Thoracic aorta (tissue), 2 donors: ENCODE measurements at places on chromosomes 12 and 14.

DNA sequence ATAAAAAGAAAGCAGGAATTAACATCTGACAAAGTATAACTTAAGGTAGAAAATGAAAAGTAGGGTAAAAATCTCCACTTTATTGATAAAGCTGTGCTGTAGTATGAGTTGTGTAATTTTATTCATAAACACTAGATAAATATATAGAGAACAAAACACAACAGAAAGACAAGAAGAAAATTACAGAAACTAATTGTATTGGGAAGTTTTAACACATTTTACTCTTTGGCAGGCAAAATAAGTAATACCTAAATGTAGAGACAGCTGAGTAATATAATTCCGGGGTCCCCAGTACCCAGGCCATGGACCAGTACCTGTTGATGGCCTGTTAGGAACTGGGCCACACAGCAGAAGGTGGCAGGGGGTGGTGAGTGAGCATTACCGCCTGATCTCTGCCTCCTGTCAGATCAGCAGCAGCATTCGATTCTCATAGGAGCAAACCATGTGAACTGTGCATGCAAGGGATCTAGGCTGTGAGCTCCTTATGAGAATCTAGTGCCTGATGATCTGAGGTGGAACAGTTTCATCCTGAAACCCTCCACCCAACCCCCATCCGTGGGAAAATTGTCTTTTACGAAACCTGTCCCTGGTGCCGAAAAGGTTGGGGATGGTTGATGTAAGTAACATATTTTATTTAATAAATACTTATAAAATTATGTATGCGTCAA, 84.4 kb upstream of the ETV6 start:
- H3K4me1 ChIP-seq = peaks cover 17% of the 10 kb centered on the region
- H3K27ac ChIP-seq = no peak overlapping the region
- no peaks in the 10 kb centered on the region for H3K27me3 ChIP-seq
- H3K36me3 ChIP-seq = no peaks in the 10 kb centered on the region

DNA sequence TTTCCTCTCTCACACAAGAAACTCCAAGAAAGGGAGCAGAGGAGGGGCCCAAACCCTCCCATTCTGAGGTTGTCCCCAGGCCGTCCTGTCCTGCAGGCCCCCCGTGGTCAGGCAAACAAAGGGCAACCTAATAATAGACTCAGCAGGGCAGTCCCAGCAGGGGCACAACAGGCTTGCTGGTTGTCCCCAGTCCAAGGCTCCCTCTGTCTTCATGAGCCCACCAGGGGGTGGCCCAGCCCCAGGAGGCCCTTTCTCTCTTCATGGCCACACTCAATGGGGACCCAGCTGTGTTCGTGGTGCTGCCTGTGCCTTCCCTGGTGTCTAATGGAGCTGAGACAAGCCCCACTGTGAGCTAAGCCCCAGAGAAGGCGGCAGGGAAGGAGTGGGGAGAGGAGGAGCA, 359.9 kb downstream of the ADGRD1 start:
- no peak overlapping the region for H3K27ac ChIP-seq
- no peak for DNase-seq
- no peaks in the 10 kb centered on the region for H3K4me1 ChIP-seq
- H3K36me3 ChIP-seq = no peaks in the 10 kb centered on the region
- no peaks in the 10 kb centered on the region for H3K27me3 ChIP-seq

GRCh38 chr14:105315211-105315721, 718 bp downstream of the PACS2 start:
- H3K36me3 ChIP-seq = no peaks in the 10 kb centered on the region
- peak overlapping the region; percentile 94 for H3K4me3 ChIP-seq
- no peak for DNase-seq
- H3K4me1 ChIP-seq = peaks cover 39% of the 10 kb centered on the region

GRCh38 chr14:103140316-103141109, 17.3 kb downstream of the TNFAIP2 start:
- peaks cover 6% of the 10 kb centered on the region for H3K4me1 ChIP-seq
- H3K27me3 ChIP-seq = no peaks in the 10 kb centered on the region
- no peak overlapping the region for H3K27ac ChIP-seq
- no peaks in the 10 kb centered on the region for H3K36me3 ChIP-seq
- no peak overlapping the region for H3K4me3 ChIP-seq
- no peak for DNase-seq

DNA sequence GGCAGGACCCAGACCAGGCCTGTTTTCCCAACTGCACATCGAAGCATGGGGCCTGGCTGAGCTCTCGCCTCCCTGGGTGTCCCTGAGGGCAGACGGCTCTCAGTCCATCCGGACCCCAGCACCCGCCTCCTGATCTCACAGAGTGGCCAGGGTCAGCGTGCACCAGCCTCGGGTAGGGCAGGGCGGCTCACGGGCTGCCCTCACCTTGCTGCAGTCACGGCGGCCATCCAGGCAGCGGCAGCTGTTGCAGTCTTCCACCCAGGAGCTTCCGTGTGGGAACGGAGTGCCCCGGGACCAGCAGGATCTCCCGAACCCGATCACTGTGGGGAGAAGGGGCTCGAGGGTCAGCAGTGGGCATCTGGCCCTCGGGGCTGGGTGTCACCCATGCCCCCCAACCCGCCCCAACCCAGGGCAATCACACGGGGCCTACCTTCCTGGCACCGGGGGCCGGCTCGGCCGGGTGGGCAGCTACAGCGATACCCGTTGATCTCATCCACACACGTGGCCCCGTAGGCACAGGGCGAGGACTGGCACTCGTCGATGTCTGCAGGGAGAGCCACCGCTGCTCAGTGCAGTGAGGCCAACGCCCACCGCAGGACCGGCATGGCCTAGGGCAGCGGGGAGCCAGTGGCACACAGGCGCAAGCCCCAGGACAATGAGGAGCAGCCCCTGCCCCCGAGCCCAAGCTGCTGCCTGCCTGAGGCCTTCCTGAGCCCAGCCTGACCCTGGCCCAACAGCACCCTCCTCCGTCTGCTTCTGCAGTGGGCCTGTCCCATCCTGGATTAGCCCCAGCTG, 22.2 kb downstream of the JAG2 start:
- no peak overlapping the region for H3K4me3 ChIP-seq
- no peaks in the 10 kb centered on the region for H3K36me3 ChIP-seq
- no peaks in the 10 kb centered on the region for H3K27me3 ChIP-seq

DNA sequence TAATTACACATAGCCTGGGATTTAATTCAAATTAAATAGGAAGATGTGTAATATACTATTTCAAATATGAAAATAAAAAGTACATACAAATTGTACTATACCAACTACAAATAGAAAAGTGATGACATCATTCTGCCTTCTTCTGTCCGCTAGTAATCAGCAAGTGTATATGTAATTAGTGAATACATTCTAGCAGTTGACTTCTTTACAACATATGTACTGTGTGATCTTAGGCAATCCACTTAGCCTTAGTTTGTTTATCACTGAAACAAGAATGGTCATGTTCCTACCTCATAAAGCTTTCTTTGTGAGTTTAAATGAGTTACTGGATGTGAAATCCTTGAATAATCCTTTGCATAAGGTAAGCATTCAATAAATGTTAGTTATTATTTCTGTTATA, 7.8 kb upstream of the LUM start:
- no peaks in the 10 kb centered on the region for H3K4me1 ChIP-seq
- no peaks in the 10 kb centered on the region for H3K36me3 ChIP-seq
- no peak overlapping the region for H3K27ac ChIP-seq
